ENCODE measurements at places on chromosomes 4 and X. TPM values are rescaled to one million over a fixed set of nuclear protein-coding genes. Genes with fewer than 3 reads are reported as not detected.

FABP2 gene
- not detected for total RNA-seq

BGN gene
- 53.3 TPM for total RNA-seq

ASMT gene
- total RNA-seq: not detected

GBA3 gene
- total RNA-seq: not detected

MAGEA9B gene
- not detected for total RNA-seq

TLR7 gene
- not detected for total RNA-seq

MAB21L2 gene
- 4.4 TPM for total RNA-seq

TCP11X2 gene
- not detected for total RNA-seq

SPANXA2 gene
- 157 TPM for total RNA-seq

STS gene
- 3.2 TPM for total RNA-seq

ABLIM2 gene
- total RNA-seq: not detected

CT83 gene
- not detected for total RNA-seq

IL15 gene
- 8.1 TPM for total RNA-seq

ATP7A gene
- 12.8 TPM for total RNA-seq

LEF1 gene
- total RNA-seq: 13.1 TPM

KIF4A gene
- 42.8 TPM for total RNA-seq

KLF8 gene
- not detected for total RNA-seq

CYBB gene
- total RNA-seq: not detected

FANCB gene
- total RNA-seq: 10.4 TPM

SGMS2 gene
- 24.7 TPM for total RNA-seq

XPNPEP2 gene
- total RNA-seq: not detected

FAM47C gene
- not detected for total RNA-seq

HELT gene
- not detected for total RNA-seq

BRS3 gene
- not detected for total RNA-seq

TSR2 gene
- total RNA-seq: 41.4 TPM

ERAS gene
- total RNA-seq: not detected

GAB3 gene
- 15.6 TPM for total RNA-seq

HTT gene
- total RNA-seq: 46.2 TPM

SMR3A gene
- total RNA-seq: not detected

FAM236A gene
- total RNA-seq: not detected

GPC3 gene
- not detected for total RNA-seq

NAA11 gene
- 0.17 TPM for total RNA-seq

ADH7 gene
- total RNA-seq: not detected

CFP gene
- total RNA-seq: not detected

BMX gene
- not detected for total RNA-seq

TMEM156 gene
- total RNA-seq: 3.9 TPM

ATP11C gene
- total RNA-seq: 41.0 TPM

GABRB1 gene
- total RNA-seq: 4.3 TPM

IBSP gene
- not detected for total RNA-seq

RPL9 gene
- 1,320 TPM for total RNA-seq

LRIT3 gene
- not detected for total RNA-seq

PLAC1 gene
- total RNA-seq: 0.37 TPM

CLIC2 gene
- 1.3 TPM for total RNA-seq

RPA4 gene
- total RNA-seq: not detected

AMOT gene
- total RNA-seq: 6.7 TPM

ADH1A gene
- not detected for total RNA-seq

Data from M059J (cell line).